Inflammatory macrophage (primary cell): ENCODE measurements at places on chromosomes 12 and 14.

- no peak for DNase-seq
Measured at GRCh38 chr12:19885093-19885812, 446.0 kb downstream of the AEBP2 start.

GRCh38 chr14:53190938-53191337, 37.8 kb upstream of the DDHD1 start:
- no peak for DNase-seq

- peak; percentile 36 for DNase-seq
Measured at GRCh38 chr12:121781998-121782979, 11.2 kb downstream of the RHOF start.

DNA sequence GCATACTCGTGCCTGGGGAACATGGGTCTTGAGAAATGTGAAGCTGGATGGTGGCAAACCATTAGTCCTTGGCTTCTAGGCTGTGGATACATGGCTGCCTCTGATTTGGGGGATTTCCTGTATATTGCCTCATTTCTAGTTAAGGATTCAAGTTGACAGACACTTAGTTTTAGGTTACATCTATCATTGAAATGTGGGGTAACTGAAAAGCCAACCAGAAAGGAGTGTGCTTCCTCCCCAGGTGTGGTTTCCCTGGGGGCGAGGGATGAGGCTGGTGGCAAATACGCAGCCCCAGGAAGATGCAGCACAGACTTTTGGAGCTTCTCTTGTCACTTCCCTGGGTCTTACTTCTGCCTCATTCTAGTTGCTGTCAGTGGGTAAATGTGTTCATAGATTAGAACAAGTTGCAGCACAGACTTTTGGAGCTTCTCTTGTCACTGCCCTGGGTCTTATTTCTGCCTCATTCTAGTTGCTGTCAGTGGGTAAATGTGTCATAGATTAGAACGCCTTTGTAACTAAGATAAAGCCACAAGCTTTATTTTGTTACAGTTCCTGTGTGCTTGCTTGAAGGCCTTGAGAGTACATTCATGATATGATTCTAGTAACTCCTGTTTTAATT, 85.1 kb downstream of the BORCS5 start:
- no peak for DNase-seq

- no peak for DNase-seq
Measured at GRCh38 chr12:65822732-65823512, 1.4 kb upstream of the HMGA2 start.

GRCh38 chr12:66699738-66700482, 21.0 kb upstream of the GRIP1 start:
- DNase-seq, result no peak

GRCh38 chr12:34298971-34299801, 276.9 kb downstream of the ALG10 start:
- DNase-seq, result no peak
